Effector memory CD4-positive, alpha-beta T cell (primary cell): ENCODE measurements at places on chromosomes 7 and 10.

- no peak for DNase-seq
These were observed 275.0 kb downstream of the TSPAN12 start for GRCh38 chr7:120582916-120583315.

GRCh38 chr7:73647725-73648592, 19.7 kb upstream of the VPS37D start:
- DNase-seq, result no peak

GRCh38 chr7:38330861-38331621, 57.6 kb upstream of the TARP start:
- DNase-seq, result no peak

DNA sequence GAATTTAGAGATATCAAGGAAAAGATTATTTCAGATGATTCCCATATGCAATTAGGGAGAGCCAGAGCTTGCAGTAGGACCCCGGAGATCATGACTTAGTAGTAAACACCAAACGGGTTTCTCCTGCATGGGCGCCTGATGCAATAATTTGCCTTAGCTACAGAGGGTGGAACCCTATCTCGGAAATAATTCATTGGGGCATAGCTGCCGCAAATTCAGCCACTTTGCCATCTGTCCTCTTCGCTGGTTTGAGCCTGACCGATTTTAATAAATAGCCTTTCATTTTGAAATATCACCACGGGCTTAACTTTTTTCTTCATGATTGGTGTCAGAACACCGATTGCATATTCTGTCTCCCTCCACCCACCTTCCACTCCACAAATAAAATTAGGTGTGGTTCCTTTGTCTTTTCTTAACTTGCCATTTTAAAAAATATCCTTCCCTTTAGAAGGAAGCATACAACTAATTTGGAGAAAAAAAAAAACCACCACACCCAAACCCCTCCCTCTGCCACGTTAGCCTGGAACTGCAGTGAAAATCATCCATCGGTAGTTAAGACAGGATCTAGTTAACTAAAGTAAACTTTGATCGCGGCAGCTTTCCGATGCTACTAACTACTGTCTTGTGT, 1.4 kb downstream of the GARS1 start:
- DNase-seq, result no peak

GRCh38 chr7:55977831-55978230, 13.4 kb downstream of the NIPSNAP2 start:
- DNase-seq, result no peak

- no peak for DNase-seq
These were observed 523.9 kb upstream of the MGMT start for GRCh38 chr10:128943111-128943510.

GRCh38 chr7:117480978-117481377, 1.2 kb downstream of the CFTR start:
- no peak for DNase-seq

- no peak for DNase-seq
These were observed 73.3 kb downstream of the CREB3L2 start for GRCh38 chr7:137928626-137929025.

- no peak for DNase-seq
These were observed 40.3 kb downstream of the HIPK2 start for GRCh38 chr7:139737221-139738100.

DNA sequence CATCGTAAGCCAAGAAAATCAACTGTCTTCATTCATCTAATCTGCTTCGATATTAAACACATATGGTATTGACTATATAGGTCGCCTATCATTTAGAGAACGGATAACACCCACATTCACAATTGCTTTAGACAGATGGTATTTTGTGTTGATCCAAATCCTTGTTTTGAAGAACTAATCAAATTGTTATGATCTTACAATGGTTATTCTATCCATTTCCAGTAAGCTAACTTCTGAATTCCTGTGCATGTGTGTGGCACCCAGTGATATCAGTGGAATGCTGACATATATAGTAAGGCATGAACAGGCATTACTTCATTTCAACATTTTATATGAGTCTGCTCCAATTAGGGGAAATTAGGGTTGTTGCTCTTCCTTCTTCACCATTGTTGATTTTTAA, 98.8 kb downstream of the SEMA3E start:
- no peak for DNase-seq

- DNase-seq, result no peak
These were observed 121.9 kb upstream of the RAB18 start for GRCh38 chr10:27382176-27382575.

DNA sequence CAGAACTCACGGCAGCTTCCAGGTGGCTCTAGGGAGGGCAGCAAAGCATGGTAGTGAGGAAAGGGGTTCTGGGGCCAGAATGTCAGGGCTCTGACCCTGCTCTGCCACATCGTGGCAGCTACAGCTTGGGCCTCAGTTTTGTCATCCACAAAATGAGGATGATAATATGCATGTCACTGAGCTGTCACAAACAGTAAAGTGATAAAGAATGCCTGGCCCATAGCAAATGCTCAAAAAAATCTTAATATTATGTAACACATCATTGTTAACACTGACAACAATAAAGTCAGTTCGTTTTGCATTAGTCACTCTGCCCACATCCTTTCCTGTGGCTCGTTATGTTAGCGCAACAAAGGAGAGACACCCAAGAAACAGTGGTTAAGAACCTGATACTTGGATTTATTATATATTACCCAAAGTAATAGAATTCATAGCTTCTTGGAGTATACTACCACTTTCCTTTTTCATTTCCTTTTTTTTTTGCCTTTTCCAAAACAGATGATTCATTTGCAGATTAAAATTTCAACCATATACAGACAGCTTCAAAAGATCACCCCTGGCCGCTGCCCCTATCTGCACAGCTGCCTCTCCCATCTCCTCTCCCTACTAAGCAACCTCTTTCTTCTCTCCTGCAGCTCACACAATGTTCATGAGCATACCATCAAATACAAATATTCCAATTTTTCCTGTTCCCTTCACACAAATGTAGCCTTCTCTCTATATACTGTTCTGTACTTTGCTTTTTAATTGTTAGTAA, 45.5 kb upstream of the DDC start:
- peak; percentile 34 for DNase-seq

GRCh38 chr10:33410096-33410859, 75.8 kb upstream of the NRP1 start:
- DNase-seq, result no peak
